NCI-H1417 treated with DMSO at 0.1 percent for 48 hours (cell line): ENCODE measurements at places on chromosomes 12 and 14.

- no peak for DNase-seq
These were observed 510.9 kb upstream of the TBX3 start for GRCh38 chr12:115194857-115195256.

DNA sequence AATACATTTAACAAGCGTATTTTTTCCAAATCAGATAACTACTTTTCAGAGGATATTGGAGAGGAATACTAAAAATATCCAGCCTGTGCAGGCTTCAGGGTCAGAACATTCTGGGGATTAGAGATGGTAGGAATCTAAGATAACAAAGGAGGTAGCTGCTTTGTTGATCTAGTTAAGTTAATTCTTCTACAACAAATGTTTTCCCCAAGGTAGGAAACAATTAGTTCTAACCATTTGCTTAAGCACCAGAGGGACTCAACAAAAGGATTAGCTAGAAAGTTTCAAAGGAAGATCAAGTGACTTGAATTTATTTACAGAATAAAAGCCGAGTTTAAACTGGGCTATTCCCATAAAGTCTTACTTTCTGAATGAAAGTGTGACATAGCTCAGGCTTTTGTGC lies 524.2 kb downstream of the TMTC2 start:
- DNase-seq = no peak

GRCh38 chr14:35299708-35300107 lies 7.5 kb downstream of the PSMA6 start:
- DNase-seq = no peak

GRCh38 chr14:24959791-24960331 lies 90.1 kb downstream of the STXBP6 start:
- DNase-seq = no peak

GRCh38 chr14:102472791-102473150 lies 36.8 kb downstream of the ANKRD9 start:
- DNase-seq = no peak

DNA sequence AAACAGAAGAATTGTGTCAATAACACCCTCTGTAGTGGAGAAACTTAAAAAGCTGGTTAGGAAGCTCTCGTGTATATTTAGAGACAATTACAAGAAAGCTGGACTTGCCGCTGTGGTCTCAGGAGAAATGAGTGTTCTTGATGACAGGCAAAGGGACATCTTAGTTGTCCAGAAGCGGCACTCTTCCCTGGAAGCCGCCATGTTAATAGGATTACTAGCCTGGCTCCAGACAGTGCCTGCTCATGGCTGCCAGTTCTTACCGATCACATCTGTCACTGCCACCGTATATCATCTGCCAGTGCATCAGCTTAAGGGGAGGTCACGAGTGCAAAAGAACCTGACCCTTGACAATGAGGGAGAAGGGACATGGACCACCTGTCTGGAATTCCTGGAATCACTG lies 48.9 kb downstream of the C14orf132 start:
- DNase-seq = no peak
